ENCODE measurements at places on chromosomes 16 and 17.

GRCh38 chr16:31010585-31011325, at the start of gene STX1B:
TSS of gene STX1B (minus strand) at chr16:31010638. CDS start at chr16:31010396, 242 bp downstream.
- no peak for DNase-seq

- DNase-seq = no peak
These were observed 873.4 kb upstream of the CDH8 start for GRCh38 chr16:62909597-62909996.

- DNase-seq = no peak
These were observed 278.9 kb upstream of the TNRC6C start for GRCh38 chr17:77679589-77679988.

DNA sequence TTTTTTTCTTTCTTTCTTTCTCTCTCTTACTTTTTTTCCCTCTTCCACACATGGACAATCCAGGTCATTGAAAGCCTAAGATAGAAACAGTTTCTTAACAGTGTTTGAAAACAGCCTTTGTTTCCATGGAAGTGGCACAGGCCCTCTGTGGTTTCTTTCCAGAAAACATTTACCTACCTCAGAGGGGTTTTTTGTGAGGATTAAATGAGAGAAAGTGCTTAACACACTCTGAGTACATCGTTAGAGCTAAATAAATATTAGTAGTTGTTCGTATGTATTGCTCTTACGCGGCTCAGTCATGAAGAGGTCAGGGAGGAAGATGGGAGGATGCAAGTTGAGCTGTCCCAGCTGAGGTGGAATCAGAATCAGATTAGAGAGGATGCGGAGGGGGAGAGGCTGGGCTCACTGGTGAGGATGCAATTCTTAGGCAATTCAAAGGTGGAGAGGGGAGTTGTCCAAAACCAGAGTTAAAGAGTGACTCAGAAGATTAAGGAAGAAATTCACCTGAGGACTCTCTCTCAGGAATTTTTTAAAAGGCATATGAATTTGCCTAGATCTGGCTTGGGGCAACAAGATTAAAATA, 345.4 kb downstream of the PMP22 start:
- DNase-seq = no peak

DNA sequence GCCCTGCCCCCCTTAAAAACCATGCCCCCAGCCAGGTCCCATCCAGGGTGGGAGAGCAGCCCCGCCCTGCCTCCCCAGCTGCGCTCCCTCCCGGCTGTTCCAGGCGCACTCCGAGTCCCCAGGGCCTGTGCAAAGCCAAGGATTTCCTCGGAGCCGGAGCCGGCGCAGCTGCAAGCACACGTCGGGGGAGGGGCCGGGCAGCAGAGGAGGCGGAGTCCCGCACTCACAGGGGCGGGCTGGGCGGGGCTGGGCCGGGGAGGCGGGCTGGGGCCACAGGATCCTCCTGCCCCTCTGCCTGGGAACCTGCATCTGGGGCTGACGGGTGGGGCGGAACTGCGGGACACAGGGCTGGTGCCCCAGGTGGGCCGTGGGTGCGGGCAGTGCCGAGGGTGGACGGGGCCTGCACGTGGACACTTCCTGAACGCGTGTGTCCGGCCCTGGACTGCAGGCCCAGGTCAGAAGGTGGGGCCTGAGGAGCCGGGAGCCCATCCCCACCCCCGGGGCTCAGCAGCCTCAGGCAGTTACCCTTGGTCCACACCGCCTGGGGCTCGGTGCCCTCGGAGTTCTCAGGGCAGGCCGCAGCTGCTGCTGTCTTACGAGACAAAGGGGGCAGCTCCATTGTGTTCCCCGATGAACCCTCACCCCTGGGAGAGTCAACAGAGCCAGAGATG, 24.0 kb upstream of the SSTR5 start:
- DNase-seq = no peak

GRCh38 chr17:73521376-73521775, 122.9 kb downstream of the SDK2 start:
- DNase-seq = no peak

GRCh38 chr16:71351558-71351901, 7.0 kb upstream of the CALB2 start:
- DNase-seq = no peak

GRCh38 chr17:10048629-10049350, 143.7 kb upstream of the RCVRN start:
- DNase-seq = no peak

DNA sequence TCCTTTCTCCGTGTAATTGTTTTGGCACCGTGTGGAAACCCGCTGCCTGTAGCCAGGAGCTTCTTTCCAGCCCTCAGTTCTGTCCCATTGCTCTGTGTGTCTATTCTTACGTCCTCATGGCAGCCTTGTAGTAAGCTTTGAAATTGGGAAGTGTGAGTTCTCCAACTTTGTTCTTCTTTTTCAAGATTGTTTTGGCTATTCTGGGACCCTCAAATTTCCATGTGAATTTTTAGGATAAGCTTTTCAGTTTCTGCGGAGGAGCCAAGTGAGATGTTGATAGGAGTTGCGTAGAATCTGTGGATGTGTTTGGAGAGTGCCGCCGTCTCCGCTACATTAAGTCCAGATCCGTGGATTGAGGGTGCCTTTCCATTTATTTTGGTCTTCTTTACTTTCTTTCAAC, 15.2 kb downstream of the CHMP6 start:
- no peak for DNase-seq

DNA sequence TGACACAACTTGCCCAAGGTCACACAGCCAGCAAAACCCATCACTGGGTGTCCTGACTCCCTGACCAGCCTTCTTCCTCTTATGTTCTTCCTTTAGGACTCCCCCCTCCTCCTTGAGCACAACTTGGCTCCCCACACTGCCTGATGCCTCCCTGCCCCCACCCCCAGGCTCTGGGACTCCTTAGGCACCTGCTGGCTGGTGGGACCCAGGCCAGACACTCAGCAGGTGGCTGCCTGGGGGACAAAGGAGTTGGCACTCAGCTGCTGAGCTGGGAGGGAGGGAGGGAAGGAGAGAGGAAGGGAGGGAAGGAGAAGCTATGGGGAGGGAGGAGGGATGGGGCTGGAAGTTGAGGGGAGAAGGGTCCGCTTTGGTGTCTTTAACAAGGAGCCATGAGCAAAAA, 8.0 kb downstream of the SEZ6 start:
- no peak for DNase-seq

DNA sequence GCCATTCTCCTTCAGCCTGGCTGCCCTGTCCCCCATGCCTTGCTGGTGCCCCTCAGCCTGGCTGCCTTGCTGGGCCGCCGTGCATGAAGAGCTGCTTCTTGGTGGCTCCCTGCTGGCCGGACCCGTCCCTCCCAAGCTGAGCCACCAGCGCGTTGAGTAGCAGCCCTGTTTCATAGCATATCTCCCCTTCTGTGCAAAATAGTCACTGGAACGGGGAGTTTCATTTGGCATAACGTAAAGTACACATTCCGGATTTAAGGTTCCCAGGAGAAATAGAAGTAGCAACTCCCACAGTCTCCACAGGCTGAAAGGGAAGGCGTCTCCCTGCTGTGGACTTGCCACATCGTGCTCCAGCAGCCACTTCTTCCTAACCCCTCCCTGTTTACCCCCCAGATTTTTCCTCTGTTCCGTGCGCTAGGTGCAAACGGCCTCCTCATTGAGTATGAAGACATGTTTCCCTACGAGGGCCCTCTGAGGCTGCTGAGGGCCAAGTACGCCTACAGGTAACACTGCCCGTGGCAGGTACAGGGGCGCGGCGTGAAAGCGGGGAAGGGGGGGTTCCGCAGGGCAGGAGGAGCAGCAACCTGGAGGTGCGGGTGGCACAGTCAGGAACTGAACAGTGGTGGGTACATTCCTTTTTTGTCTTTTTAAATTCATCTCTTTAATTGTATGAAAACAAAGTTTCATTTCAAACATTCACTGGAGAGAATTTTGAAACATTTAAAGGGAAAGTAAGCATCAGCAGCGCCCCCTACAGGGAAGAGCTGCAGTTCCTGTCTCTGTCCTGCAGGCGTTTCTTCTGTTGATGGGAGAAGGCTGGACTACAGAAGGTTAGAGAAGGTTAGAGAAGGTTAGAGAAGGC, 5.8 kb upstream of the OGFOD3 start:
- DNase-seq = no peak

DNA sequence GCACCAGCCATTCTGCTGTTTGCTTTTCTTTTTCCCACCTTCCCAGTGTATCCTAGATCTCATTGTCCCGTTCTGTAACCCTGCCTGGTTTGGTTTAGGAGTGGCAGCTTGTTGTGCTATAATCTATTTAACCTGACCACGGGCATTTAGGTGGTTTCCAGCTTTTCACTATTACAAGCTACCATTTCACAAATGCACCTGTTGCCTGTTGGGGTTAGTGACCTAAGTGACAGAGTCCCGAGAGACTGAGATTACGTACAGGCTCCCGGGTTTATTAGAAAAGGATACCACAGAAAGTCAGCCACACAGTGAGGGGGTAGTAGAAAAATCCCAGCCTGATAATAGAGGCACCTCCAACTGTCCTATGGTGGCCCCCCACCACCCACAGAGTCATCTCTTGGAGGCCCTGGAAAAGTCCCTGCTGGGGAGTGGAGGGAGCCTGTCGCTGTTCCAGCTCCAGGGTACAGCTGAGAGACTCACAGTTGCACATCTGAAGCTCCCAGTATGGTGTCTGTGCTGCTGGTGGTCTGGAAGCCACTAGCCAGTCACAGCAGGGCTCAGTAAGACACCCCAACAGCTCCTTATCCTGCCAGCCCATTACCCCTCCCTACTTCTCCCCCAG, 21.2 kb downstream of the CLEC16A start:
- no peak for DNase-seq

- no peak for DNase-seq
These were observed 223.1 kb downstream of the MAP2K6 start for GRCh38 chr17:69637446-69638156.

DNA sequence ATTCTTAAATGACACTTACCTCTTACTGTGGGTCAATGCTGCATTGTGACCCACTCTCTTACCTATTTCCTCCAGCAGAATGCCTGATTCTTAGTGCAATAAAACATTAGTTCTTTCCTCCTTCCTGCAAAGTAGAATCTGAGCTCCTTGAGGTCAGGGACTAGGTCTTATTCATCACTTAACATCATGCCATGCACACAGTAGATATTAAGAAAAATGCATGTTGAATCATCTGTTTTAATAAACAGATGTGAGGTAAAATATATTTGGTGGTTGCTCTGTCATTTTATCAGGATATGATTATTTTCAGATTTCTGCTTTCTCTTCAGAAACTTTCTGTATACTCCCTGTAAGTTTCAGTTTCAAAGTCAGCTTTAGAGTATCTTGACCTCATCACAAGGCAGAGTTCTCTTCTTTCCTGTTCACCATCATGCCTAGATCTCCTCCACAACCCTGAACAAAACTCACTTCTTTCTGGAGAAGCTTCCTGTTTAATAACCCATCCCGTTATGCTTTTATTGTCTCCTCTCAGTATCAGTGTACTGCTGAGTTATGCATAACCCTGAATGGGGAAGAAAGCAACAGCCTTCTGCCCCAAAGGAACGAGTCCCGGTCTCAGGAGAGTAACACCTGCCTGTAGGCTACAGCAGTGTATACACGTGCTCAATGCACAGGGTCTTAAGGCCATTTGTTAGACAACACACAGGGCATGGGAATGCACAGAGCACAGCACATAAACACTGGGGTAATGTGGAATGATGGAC, 30.3 kb upstream of the SUPT4H1 start:
- DNase-seq = no peak

DNA sequence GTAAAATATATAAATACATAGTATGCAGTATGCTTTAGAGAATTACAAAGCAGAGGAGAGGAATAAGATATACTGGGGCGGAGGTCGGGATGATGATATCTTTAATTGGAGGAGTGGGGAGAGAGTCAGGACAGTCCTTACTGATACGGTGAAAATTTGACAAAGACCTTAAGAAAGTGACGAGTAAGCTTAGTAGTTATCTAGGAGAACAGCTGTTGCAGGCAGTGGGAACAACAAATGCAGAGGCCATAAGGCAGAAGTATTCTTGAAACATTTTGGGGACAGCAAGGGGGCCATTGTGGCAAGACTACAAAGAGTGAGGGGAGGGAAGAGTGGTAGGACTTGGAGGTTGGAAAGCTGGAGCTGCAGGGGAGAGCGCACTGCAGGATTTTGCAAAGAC, 22.3 kb upstream of the CDC6 start:
- no peak for DNase-seq

- no peak for DNase-seq
These were observed 37.2 kb downstream of the KCNJ2 start for GRCh38 chr17:70206361-70207010.

- DNase-seq = no peak
These were observed 375 bp upstream of the SPN start for GRCh38 chr16:29662729-29663015.

GRCh38 chr17:79160980-79161636, 86.5 kb downstream of the ENGASE start:
- DNase-seq = no peak

GRCh38 chr17:51045621-51046020, 75.0 kb downstream of the SPAG9 start:
- DNase-seq = no peak

DNA sequence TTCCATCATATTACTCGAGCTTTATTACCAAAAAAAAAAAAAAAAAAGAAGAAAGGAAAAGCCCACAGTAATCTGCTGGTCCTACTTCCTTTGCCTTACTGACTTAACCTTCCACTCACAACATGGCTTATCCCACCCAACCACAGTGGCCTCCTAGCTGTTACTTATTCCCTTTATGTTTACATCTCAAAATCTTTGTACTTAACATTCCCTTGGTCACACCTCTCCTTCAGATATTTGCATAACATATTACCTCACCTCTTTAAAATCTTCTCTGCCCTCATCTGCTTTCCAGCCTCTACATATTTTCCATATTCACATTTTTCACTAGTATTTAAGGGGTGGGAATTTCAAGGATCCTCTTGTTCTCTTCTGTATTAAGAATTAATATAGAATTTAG, 327.0 kb upstream of the TBX2 start:
- DNase-seq = no peak

DNA sequence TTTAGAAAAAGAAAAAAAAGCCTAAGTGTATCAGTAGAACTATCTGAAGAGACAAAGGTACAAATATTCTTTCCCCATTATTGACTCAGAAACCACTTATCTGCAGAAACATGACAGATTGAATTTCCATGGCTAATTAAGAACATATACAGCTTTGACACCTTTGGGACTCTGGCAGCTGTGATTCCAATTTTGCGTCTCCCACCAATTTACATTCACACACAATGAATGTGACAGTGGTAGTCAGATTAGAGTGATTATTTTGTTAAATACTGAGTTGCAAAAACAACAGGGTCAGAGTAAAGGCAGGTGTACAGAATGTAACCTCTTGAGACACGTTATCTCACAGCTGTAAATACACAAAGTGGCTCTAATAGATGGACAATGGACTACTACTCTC, 5.3 kb upstream of the PPM1D start:
- DNase-seq = no peak

- DNase-seq = no peak
These were observed 488 bp downstream of the SENP3 start for GRCh38 chr17:7562208-7562605.

GRCh38 chr17:27526604-27527002, 70.4 kb downstream of the KSR1 start:
- DNase-seq = no peak

GRCh38 chr17:3712811-3713463, 10.8 kb upstream of the HASPIN start:
- DNase-seq = no peak

- no peak for DNase-seq
These were observed 1.5 kb upstream of the MFSD6L start for GRCh38 chr17:8800656-8801055.

All from ascending aorta (tissue), 2 donors.